ENCODE measurements at places on chromosomes 16 and 17. TPM values are rescaled to one million over a fixed set of nuclear protein-coding genes. Genes with fewer than 3 reads are reported as not detected.

DNA sequence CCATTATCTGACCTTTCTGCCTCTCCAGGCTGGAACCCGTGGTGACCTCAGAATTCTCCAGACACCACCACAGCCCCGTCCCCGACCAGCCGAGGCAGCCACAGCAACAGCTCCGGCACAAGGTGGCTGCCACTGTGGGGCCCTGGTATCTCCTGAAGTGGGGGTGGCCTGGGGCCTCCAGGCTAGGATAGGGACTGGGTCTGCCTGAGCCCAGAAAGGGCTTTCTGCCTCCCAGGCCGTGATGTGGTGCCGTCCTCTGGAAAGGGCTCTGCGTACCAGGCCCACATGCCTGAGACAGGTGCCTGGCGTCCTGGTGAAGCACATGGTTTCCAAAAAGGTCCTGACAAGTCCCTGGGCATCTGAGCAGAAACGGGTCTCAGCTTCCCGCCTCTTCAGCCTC, 17.1 kb downstream of the FLYWCH1 start:
- DNase-seq: no peak

- no peak for DNase-seq
These were observed 3.0 kb upstream of the BCAR1 start for GRCh38 chr16:75254359-75254837.

GRCh38 chr17:67059372-67059771, 15.0 kb downstream of the CACNG1 start:
- no peak for DNase-seq

- DNase-seq: no peak
These were observed 236.8 kb downstream of the MSI2 start for GRCh38 chr17:57493171-57493570.

DNA sequence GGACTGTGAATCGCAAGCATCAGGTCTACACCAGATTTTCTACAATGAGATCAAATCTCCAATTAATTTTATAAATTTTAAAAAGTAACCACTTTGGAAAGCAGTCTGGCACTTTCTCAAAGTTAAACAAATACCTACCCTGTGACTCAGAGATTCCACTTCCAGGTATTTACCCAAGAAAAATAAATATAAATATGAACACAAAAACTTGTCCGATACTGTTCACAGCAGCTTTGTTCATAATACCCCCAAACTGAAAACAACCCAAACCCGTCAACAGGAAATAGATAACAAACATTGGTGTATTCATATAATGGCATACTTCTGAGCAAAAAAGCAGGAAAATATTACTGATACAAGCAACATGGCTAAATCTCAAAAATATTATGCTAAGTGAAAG, 12.1 kb downstream of the ZDHHC7 start:
- DNase-seq: no peak

- no peak for DNase-seq
These were observed 15.5 kb downstream of the DYNC1LI2 start for GRCh38 chr16:66735891-66736290.

DNA sequence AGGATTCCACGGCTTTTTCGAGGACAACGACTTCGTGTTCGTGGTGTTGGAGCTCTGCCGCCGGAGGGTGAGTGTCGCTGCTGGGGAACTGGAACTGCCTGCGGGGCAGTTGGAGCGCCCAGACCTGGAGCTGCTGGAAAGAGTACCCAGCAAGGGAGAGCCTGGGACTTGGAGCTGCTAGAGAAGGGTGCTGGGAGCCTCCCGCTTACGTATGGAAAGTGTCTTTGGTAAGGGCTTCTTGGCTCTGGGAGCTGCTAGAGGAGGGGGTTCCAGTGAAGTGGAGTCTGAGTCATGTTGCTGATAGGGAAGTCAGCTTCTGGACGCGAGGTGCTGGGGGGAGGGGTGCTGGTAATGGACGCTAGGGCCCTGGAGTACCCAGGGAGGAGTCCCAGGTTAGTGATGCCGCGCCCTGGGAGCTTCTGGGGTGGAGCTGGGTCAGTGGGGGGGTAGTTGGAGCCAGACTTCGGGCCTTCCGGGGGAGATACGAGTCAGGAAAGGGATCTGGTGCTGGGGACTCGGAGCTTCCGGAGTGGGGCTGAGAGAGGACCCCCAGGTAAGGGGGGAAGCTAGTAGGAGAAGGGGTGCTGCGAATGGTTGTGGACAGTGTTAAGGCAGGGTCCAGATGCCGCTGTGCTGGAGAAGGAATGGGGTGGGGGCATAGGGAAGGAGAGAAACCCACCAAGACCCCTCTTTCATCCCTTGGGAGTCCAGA, 741 bp downstream of the PLK1 start:
- no peak for DNase-seq

DNA sequence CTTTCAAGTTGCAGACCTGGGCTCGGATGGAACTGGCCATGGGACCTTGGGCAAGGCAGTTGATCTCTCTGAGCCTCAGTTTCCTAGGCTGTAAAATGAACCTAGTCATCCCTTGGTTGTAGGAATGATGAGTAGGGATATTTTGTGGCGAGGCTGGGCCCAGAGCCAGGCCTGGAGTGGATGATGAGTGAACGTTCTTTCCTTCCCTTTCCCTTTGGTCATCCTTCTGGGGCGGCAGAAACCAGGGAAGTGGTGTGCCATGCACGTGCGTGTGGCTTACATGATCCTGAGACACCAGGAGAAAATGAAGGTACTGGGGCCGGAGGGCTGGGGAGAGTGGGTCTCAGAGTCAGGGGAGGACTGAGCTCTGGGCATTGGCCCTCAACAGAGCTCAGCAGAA, 8.4 kb downstream of the FBRS start:
- no peak for DNase-seq

DNA sequence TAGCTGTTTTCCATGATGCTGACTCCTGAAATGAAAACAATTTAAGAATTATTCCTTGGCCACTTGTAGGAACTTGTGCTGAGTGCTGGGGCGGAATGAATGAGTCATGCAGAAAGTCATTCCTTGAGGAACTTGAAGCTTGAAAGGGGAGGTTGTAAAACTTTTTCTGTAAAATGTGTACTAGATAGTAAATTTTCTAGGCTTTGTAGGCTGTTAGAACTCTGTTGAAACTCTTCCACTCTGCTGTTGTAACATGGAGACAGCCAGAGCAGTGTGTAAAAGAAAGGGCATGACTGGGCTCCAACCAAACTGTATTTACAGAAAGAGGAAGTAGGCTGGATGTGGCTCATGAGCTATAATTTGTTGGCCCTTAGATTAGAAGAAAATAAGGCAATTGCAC, 46.1 kb downstream of the ABCA8 start:
- peak; percentile 38 for DNase-seq

DNA sequence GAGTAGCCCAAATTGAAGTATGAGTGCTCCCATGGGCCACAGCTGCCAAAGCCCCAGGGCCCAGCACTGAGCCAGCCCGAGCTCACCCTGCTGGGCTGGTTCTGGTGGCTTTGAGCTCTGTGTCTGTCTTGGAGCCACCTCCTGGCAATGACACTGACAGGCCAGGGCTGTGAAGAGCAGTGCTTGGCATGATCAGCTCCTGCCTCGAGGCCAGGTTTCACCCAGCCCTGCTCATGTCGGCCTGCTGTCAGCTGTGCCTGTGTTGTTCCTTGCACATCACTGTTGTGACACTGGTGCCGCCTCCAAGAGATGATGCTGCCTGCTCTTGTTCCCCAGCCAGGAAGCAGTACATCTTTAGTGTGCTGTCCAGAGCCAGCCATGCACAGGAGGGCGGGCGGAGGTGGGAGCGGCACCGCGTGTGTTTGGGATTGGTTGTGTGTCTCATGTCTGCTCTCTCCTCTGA, 26.0 kb downstream of the PLD6 start:
- DNase-seq: peak; percentile 84

- DNase-seq: no peak
These were observed 38.4 kb upstream of the PABPN1L start for GRCh38 chr16:88904676-88905365.

EFCAB5 gene
- total RNA-seq: not detected

NFATC2IP gene
- total RNA-seq: 47.3 TPM

NOG gene
- 6.3 TPM for total RNA-seq

Measured in prostate gland (tissue), 2 donors.